ENCODE measurements at places on chromosomes 5 and 9. TPM values are rescaled to one million over a fixed set of nuclear protein-coding genes. Genes with fewer than 3 reads are reported as not detected.

- no peak for DNase-seq
Measured at GRCh38 chr5:55983986-55984385, 10.8 kb downstream of the IL6ST start.

- no peak for DNase-seq
Measured at GRCh38 chr5:169881702-169882303, 98.5 kb downstream of the INSYN2B start.

GRCh38 chr5:157233515-157233914 lies 32.4 kb upstream of the CYFIP2 start:
- DNase-seq, result no peak

DNA sequence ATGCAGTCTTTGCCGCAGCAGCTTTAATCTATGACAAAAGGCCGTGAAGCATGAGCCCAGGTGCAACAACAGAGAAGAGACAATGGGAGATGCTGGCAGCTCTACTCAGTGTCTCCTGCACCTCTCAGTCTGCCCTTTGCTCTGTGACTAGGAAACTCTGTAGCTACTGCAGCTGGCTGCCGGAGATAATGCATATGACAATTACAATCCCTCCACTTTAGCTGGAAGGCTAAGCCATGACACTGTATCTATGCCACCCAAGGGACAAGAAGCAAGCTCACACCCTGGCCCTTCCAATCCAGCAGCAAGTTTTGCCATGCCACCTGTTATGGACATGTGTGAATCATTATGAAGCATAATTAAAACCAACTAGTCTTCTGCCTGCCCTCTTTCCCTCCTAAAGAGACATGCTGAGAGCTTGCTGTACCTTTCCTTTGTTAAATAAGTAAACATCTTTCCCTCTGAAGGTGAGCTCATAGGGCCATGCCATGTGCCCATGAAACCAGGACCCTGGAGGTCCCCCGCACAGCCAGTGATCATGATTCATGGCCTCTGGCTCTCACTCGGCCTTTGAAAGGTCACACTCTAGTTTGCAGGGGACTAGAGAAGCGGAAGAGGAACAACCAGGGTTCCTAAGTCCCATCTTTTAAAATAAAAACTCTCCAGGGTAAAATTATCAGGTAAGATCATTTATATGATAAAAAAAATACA lies 219.4 kb downstream of the SPOCK1 start:
- no peak for DNase-seq

DNA sequence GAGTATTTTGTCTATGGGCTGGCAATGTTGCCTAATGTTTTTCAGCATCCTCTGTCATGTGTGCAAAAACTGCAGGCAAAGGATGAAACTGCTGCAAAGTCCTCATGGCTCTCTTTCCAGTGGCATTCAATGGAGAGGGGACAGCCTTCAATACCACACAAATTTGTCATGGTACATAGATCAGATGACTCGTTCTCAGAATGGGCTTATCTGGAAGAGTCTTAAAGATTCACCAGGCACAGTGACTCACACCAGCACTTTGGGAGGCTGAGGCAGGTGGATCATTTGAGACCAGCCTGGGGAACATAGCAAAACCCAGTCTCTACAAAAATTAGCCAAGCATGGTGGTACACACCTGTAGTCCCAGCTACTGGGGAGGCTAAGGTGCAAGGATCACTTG lies 5.3 kb downstream of the CDKN2AIPNL start:
- peak; percentile 17 for DNase-seq

GRCh38 chr5:94337617-94338016 lies 280.8 kb downstream of the KIAA0825 start:
- no peak for DNase-seq

DNA sequence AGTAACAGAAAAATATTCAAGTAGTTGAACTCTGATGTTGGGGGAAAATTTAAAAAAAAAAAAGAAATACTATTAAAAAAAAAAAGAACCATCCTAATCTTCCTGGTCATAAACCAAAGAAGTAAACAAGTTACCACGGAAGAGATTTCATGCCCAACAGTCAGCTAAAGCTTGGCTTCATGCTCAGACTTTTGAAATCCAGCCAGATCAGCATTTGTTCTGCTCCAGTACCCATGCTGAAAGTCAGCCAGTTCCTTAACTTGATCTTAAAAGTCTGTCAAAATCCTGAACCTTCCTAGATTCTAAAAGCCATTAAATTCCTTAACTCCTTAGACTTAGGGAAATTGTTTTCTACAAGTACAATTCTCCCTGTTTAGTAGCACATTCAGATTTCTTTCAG lies 908.7 kb upstream of the CDH9 start:
- DNase-seq, result no peak

DNA sequence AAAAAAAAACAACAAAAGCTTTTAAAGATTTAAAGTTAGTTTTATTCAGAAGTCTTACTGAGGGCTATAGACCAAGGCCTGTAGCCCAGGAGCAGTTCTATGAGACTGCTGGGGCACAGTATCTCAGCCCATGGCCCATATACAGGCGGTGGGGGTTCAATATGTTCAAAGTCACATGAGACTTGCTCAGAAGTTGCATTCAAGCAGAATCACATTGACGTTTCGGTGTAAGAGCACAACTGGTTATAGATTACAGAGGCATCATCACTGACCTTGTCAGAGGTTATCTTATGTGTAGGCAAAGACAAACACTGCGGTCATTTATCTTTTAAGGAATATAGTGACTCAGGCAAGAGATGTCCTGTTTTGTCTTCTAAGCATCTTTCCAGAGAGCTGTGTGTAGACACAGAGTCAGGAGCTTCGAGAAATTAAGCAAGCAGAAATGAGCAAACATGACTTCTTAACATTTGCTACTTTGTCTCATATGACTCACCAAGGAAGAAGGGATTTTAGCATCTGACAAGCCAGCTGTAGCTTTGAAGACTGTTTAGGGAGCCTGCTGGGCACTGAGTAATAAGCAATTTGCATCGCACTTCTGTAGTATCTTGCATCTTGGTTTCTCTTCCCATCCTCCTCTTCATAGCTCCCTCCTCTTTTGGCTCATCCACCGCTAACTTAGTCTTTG lies 12.9 kb upstream of the F2RL1 start:
- no peak for DNase-seq

DNA sequence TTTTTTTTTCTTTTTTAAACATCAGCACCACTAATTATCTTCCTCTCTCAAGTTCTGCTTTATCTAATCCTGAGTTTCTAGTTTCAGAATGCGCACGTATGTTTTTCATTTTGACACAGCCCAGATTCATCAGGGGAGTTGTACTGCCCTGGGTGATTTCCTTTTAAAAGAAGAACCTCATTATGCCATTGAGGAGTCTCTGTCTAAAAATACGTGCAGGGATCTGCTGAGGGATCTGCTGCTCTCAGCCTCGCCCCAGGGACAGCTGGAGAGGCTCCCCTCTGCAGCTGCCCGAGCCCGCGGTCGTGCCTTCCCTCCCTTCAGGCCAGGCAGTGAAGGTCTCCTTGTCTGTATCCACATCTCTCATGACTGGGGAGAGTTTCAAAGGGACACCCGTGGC lies 273.1 kb downstream of the ARHGEF28 start:
- DNase-seq, result no peak

- DNase-seq, result no peak
Measured at GRCh38 chr5:146073239-146073900, 32.0 kb downstream of the PLAC8L1 start.

GRCh38 chr9:100104314-100104713 lies 5.3 kb downstream of the INVS start:
- no peak for DNase-seq

- no peak for DNase-seq
Measured at GRCh38 chr5:38780945-38781344, 64.9 kb upstream of the OSMR start.

GRCh38 chr5:133506181-133506580 lies 106.2 kb downstream of the FSTL4 start:
- DNase-seq, result no peak

DNA sequence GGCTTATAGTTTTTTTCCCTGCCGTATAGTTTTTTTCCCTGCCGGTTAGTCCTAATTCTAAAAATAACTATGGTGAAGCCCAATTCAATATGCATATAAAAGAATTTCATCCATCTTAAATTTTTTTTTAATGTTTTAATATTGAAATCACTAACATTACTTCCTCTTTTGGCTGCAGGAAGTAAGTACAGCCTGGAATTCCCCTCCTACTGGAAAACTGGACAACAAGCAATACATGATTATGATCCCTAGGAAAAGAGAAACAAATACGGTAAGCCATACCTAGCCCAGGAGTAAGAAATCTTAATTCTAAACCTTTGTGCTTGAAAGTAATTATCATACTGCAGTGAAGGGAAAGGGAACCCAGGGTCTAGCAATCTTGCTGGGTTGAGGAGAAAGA lies 119.0 kb downstream of the NR3C1 start:
- DNase-seq, result no peak

DNA sequence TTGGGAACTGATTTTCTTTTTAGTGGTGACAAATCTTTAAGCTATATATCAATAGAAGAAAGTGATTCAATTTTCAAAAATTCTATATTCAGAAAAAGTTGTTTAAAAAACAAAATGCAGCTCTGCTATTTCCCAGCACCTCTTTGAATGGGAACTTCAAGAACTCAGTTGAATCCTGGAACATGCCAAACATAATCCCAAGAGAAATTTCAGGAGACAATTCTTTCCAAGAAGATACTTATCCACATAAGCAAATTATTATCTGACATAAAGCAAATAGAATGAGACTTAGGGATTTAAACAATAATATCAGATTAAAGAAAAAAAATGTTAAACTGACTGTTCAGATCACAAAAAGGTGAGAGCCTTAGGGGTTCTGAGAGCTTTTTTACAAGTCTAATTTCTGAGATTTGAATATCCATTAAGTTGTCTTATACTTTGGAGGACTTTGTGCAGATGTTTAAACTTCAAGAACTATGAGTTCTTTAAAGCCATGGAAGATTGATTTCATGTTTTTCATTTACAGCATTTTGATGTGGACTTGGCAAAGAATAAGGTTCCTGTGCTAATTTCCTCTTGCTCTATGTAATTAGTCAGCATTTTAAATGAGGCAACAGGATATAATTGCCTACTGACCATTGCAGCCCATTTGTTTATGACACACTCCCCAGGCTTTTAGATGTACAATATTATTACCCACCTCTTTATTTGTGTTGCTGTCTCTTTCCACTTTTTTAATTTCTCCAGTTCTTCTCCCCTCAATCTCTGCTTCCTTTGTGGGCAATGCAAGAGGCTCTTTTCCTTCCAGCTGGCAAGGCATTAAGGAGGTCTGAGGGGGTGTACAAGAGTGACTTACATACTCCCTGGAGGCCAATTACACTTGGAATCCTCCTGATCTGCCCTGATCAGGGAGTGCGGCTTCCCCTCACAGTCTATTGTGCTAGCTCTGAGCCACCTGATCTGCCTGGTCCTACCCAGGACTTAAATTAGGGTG lies 419.1 kb downstream of the NR2F1-AS1 start:
- DNase-seq, result no peak

- DNase-seq, result no peak
Measured at GRCh38 chr5:1833264-1834021, 32.2 kb downstream of the NDUFS6 start.

DNA sequence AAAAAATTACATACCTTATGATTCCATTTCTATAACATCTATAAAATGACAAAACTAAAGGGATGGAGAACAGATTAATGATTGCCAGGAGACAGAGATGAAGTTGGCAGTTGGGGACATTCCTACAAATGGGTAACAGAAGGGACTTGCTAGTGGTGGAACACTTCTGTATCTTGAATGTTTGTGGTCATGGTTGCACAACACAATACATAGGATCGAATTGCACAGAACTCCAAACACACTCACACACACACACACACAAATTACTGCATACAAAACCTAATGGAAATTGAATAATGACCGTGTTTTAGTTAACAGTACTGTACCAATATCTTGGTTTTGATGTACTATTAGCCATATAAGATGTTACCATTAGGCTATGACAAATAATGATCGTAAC lies 330.7 kb upstream of the POU5F2 start:
- no peak for DNase-seq

DNA sequence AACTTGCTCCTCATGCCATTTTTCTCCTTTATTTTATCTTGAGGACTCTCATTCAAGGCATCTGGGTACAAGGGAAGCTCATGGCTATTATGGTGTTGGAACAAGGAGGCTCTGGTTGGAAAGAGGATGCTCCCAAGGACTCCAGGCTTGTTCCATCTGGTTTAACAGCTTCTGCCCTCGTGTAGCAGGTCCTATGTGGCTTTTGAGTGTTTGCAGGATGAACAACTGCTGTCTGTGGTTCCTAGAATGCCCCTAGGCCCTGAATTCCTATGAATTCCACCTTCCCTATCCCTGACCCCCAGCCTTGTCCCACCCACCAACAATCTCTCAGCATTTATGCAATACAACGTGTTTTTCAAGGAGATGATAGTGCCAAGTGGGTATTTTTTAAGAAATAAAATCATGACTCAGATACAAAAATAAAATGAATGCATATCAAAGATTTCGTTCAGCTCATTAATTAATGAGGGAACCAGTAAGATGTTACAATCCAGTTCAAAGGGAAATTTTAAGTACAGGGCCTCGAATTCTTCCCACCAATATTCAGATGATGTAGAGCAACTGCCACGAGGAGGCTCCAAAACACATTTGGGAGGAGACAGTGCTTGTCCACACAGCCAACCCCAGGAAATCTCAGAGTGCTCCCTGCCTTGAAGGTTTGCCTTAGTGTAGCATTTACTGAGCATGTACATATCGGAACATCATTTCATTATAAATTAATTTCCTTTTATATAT lies 182.0 kb downstream of the MUSK start:
- no peak for DNase-seq

- peak; percentile 42 for DNase-seq
Measured at GRCh38 chr9:129352146-129352865, 174.2 kb upstream of the IER5L start.

DNA sequence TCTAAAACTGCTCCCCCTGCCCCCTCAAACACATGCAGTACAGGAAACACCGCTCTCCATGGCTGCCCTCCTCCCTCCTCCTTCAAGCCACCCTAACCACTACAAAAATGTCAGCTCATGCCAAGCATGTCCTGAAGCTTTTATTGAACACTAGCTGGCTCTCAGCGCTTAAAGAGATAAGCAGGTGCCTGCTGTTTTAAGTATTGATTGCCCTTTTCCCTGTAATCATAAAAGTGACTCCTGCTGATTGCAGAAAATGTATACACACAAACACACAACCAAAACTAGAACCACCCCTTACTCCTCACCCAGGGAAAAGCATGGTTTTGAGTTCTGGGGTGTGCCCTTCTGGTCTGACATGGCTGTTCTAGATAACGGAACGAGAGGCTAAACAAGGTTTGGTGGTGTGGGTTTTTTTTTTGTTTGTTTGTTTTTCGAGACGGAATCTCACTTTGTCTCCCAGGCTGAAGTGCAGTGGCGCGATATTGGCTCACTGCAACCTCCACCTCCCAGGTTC lies 3.7 kb upstream of the UCK1 start:
- DNase-seq, result peak; percentile 41

The TBC1D13 gene
- total RNA-seq, result 11.7 TPM

The SLC35A4 gene
- total RNA-seq, result 73.6 TPM

The RASEF gene
- total RNA-seq, result not detected

The SPTLC1 gene
- 39.6 TPM for total RNA-seq

The KDM3B gene
- 41.6 TPM for total RNA-seq

The SLC9A3 gene
- total RNA-seq, result 3.2 TPM

The ARL14EPL gene
- total RNA-seq, result not detected

The PDE6A gene
- not detected for total RNA-seq

The F12 gene
- 7.9 TPM for total RNA-seq

The MEIKIN gene
- total RNA-seq, result not detected

The RBM18 gene
- 24.3 TPM for total RNA-seq
